CD4-positive, alpha-beta T cell treated with Interleukin-17A for 1 hour (primary cell): ENCODE measurements at places on chromosomes 7 and 10.
A peak's percentile ranks its signal among the peaks of the same experiment; 100 is the strongest.

DNA sequence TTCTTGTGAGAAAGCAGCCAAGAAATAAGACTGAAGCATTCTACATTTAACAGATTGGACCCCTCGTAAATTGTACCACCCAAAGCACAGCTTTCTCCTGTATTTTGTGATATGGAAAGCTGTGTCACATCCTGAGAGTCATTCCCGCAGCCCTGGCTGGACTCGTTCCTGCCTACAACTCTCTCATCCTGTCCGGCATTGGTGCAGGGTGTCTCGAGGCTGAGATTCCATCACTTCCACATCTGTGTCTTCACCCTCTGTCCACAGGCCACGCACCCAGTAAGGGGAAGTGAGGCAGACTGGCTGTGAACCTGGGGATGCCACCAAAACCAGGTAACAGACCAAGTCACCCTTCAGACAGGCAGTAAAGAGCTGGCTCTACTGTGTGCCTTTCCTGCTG is 146.2 kb upstream of the KLF6 start:
- DNase-seq = no peak

GRCh38 chr7:24963218-24963617 is 16.8 kb downstream of the OSBPL3 start:
- DNase-seq = peak; percentile 46

DNA sequence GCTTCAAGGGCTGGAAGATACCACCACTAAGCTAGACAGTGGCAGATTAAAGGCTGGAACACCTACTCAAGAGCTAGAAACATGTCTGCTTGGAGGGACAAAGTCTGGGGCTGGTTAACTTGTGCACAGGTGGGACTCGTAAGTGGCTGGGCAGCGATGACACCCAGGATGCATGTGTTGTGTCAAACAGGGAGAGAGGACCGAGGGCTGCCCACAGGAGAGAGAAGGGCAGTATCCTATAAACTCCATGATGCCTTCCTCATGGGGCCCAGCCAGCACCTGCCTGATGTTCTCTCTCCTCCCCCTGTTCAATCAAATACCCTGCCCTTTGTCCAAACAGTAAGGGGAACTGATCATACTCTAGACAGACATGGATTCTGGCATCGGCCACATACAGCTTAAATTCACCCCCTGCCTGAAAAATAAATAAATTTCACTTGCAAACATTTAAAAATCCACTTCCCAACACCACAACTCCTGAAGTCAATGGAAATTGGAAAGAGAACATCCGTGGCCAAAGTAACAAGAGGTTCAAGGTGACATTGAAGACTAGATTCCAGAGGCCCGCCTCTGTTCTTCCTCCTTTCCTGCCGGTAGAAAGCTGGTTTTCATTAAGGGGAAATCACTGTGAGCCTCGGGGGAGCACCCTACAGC is 50.6 kb downstream of the CHST15 start:
- DNase-seq = no peak

DNA sequence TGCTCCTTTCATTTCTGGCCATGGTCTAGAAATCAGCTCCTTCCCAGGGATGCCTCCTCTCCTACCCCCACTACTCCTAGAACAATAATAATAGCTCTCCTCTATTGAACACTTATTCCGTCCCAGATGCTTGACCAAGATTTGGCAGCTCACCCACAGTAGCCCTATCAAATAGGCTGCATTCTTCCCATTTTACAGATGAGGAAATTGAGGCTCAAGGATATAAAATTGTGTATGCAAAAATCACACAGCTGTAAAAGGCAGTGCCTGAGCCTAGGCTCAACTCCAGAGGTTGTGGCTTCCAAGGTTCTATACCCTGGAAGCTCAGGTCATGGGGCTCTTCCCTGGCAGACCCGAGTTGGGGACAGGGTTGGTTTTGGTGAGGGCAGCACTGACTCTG is 82.3 kb downstream of the C10orf105 start:
- no peak for DNase-seq

- no peak for DNase-seq
Observed at GRCh38 chr10:97928897-97929296, 79.3 kb downstream of the GOLGA7B start.

DNA sequence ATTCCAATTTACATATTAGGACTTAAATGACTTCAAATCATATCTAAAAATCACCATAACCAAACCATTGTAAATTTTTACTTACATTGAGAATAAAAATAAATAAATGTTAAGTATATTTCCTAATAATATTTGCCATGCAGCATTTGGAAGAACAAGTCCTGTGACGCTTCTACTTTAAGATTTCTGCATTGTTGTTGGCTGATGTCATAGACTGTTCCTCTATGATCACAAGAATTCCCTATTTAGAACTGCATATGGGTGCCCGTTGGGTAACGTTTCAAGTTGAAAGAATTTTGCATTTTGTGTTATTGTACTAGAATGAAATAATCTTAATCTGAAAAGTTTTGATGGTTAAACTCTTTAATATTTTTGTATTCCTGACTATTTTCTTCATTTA is 5.1 kb upstream of the ITGB1 start:
- no peak for DNase-seq

DNA sequence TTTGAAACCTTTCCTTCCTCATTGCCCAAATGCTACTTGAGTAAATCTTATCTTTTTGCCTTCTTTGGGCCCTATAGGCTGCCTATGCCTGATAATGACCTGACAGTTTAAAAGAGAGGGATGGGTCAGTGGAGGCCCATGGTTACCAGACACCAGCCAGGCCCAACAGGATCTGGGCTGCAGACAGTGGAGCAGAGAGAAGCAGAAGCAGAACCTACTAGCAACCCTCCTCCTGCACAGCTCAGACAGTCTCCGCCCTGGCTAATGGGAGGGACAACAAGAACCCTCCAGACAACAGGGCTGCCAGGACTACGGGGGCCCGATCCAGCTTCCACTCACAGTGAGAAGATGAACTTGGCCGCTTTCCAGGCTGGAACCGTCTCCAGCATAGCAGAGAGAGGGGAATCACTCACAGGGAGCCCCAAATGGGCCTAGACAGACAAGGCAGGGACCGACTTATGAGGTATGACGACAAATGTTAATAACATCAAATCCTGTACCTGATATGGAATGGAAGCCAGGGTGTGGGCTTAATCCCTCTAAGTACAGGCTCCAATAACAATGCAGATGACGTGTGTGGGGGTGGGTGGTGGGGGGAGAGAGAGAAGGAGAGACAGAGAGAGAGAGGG is 31.7 kb upstream of the DGKI start:
- DNase-seq = no peak
